ENCODE measurements at places on chromosomes 5 and 9.

DNA sequence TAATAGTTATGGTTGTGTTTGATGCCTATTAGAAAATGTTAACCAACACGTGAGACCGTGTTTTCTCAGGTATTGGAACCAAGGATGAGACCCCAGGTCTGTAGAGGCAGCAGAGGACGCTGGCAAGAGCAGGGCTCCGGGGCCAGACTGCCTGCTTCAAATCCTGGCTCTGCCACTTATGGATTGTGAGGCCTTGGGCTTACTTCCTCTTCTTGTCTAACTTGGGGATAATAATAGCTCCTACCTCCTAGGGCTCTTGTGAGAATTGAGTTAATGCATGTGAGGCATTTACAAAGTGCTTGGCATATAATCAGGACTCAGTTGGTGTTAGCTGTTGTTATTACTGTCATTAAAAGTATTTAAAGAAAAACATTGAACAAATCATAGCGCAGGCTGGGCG is 85.5 kb upstream of the PITX1 start:
- DNase-seq: no peak

DNA sequence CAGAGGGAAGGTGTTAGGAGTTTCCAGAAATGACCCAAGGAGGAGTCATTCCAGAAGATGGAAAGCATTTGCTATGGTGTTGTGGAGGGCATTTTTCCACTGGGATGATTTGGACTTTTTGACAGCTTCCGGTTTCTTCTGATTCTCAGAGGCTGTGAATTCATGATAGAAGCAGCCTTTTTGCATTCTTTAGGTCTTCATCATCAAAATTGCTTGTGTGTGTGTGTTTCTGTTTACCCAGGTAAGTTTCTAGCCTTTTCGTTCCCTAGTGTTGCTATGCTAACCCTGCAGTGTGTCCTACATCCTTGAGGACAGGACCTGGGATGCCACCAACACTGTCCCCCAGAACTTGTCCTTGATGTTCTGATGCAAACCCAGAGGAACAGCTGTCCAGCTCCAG is 19.6 kb downstream of the IRX1 start:
- DNase-seq: no peak

- no peak for DNase-seq
Observed at GRCh38 chr9:134320126-134320867, 6.0 kb upstream of the RXRA start.

- DNase-seq: no peak
Observed at GRCh38 chr5:119080936-119081335, 10.0 kb downstream of the DMXL1 start.

DNA sequence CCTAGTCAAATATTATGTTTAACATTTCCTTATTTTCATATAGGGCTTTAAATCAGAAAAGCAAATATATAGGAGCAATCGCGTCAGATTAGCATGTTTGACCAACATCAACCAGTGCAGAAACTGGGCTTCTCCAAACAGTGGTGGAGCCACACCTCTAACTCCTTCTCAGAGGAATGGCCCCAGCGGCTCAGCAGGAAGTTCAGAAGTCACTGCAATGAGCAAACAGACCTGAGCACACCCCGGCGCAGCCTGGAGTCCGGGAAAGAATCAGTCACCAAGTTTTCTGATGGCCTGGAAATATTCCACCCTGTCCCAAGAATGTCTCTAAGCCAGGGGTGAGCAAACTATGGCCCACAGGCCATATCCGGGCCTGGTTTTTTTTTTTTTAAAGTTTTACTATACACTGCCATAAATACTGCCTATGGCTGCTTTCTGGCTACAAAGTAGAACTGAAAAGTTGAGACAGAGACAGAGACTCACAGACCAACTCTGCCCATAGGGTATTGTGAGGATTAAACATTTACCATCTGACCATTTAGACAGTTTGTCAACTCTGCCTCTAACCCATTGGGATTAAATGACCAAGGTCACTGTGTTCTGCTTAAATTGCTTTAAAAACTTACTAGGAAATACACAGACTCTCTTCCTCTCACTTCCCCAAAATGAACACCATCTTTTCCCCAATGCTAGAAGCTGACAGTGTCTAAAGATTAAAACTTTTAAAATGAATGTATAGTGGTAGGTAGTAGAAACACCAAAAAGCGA is 5.4 kb downstream of the GOLM1 start:
- DNase-seq: no peak

- no peak for DNase-seq
Observed at GRCh38 chr5:73507062-73507461, 8.8 kb downstream of the BTF3 start.

- no peak for DNase-seq
Observed at GRCh38 chr9:132293145-132293721, 61.6 kb downstream of the SETX start.

GRCh38 chr5:122311961-122312590 is at the start of gene SNCAIP:
Gene SNCAIP (plus strand): TSS chr5:122312237. CDS start chr5:122391135, 78,898 bp downstream.
- peak; percentile 13 for DNase-seq

DNA sequence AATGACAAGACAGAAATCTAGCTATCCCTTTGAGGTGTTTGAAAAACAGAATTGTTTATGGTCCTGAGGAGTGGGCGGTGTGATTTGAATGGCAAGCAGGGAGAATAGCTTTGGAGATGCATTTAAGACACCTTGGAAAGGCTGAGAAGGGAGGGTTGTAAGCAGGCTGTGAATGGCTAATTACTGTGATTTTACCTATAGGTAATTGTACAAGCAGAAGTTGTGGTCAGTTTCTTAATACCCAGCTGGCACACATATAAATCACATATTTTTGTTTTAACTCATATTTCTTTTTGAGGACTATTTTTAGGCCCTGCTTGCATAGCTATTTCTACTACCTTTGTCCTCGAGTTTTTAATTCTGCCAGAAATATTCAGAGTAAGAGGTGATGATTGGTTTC is 248.6 kb downstream of the KDM4C start:
- no peak for DNase-seq

- no peak for DNase-seq
Observed at GRCh38 chr5:80309871-80310665, 9.7 kb upstream of the SPZ1 start.

GRCh38 chr9:121404906-121405305 is 34.9 kb upstream of the STOM start:
- no peak for DNase-seq

GRCh38 chr5:40495237-40495635 is 184.5 kb upstream of the PTGER4 start:
- no peak for DNase-seq

DNA sequence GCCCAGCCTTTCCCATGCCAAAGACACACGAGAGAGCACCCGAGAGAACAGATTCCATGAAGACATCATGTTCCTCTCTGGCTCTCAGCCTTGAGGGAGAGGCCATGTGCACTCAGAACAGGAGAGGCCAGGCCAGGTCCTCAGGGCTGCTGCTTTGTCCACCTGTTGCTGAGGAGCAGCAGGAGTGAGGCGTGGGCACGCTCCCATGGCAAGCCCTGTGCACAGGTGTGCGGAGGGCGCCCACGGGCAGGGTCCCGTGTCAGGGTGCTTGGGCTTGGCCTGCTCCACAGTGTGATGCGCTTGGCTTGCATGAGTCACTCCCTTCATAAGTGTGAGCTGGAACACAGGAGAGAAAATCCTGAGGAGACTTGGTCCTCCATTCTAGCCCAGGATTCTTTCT is 27.4 kb downstream of the ZNF354A start:
- no peak for DNase-seq

- no peak for DNase-seq
Observed at GRCh38 chr5:151461312-151461711, 13.9 kb downstream of the SLC36A1 start.

DNA sequence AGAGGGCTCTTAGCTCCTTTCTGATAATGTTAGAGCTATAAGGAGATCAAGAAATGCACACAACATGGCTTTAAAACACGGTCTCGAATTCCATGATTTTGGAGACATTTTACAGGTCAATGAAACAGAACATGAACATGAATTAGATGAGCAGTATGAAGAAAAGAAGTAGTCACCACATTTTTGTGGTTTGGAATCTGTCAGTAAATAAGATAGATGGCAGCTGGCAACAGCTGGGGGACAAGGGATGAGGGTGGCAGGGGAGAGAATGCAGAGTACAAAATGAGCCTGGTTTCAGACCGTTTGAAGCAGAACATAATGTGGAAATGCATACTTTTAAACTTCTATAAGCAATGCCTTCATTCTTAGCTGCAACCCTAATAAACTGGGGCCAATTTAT is 107.1 kb downstream of the OXCT1 start:
- no peak for DNase-seq

DNA sequence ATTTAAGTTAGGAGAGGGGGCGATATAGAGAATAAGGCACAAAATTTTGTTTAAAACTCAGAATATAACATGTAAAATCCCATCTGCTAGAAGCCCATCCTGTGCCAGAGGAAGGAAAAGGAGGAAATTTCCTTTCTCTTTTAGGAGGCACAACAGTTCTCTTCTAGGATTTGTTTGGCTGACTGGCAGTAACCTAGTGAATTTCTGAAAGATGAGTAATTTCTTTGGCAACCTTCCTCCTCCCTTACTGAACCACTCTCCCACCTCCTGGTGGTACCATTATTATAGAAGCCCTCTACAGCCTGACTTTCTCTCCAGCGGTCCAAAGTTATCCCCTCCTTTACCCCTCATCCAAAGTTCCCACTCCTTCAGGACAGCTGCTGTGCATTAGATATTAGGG is 18.3 kb downstream of the MOCS2 start:
- no peak for DNase-seq

GRCh38 chr5:125372694-125373631 is 626.5 kb upstream of the ZNF608 start:
- no peak for DNase-seq

- no peak for DNase-seq
Observed at GRCh38 chr5:11324521-11325289, 563.7 kb upstream of the DAP start.

GRCh38 chr5:13278811-13279210 is 665.7 kb downstream of the DNAH5 start:
- DNase-seq: no peak

DNA sequence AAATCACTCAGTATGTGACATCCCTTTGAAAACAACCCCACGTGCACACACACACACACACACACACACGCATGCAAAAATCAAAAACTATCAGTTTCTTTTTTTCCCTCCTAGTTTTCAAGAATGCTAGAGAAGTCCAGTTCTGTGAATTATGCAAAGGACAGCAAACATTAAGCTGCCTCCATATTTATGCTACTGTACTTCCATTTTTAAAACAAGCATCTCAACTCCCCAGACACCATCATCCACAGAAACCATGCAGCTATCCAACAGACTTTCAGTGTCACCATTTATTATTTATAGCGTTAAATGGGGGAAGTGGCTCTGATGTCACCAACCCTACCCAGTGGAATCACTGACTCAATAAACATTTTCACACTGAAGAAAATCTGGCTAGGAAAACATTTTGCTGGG is 1.6 kb downstream of the FBXW11 start:
- DNase-seq: no peak

- no peak for DNase-seq
Observed at GRCh38 chr5:74765201-74765600, 1.7 kb downstream of the GFM2 start.

DNA sequence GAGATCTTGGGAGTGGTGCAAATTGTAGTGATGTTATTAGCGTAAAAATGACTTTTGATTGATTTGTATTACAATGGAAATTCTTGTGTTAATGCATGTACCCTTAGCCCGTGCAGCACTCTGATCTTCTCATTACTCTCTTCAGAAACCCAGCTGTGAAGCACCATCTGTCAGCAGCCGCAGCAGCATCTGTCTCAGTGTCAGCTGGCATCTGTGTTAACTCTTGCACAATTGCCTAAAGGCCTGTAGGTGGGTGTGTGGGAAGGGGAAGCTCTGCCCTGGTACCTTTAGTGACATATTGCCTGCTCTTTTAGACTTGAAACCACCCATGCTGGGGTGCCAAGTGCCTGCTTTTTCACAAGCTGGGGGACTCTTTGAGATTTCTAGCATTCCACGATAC is 101.3 kb downstream of the FBXL7 start:
- DNase-seq: no peak

- no peak for DNase-seq
Observed at GRCh38 chr5:15020736-15021135, 149.2 kb upstream of the ANKH start.

DNA sequence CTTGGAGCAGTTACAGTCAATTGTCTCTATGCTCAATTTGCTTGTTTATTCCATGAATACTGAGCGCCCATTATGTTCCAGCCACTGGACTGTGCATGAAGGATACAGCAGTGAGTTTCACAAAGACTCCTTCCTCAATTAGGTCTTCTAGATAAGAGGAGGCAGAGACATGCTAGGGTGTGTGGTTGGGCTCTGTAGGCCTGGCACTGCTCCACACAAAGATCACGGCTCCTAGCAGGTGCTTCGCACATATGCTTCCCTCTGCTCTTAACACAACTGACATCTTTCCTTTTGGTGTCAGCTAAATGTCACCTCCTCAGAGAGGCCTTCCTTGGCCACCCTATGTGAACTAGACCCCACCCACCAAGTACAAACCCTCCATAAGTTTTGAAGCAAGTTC is 10.9 kb downstream of the IL12B start:
- DNase-seq: no peak

GRCh38 chr9:132602207-132602606 is 19.8 kb downstream of the BARHL1 start:
- DNase-seq: no peak

DNA sequence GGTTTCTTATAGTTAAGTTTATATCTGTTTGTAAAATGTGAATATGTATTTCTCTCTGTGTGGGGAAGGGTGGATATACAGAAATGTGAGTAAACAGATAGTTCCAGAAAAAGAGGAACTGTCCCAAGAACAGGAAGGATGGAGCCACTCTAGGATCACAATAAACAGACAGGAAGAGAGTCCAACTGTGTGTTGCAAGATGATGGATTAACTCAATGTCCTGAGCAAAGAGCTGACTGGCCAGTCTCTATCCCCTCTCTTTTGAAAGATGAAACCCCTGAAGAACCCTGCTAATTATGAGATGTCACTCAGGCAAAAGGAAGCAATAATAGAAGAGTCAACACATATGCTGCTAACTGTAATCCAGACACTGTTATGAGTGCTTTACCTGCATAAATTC is 202.7 kb downstream of the SEMA6A start:
- no peak for DNase-seq

GRCh38 chr9:131092548-131093440 is 3.5 kb upstream of the AIF1L start:
- DNase-seq: no peak

- no peak for DNase-seq
Observed at GRCh38 chr5:137582218-137582617, 83.1 kb upstream of the SPOCK1 start.
